GM18507 (cell line): ENCODE measurements at places on chromosomes 6 and 20.
A peak's percentile ranks its signal among the peaks of the same experiment; 100 is the strongest.

DNA sequence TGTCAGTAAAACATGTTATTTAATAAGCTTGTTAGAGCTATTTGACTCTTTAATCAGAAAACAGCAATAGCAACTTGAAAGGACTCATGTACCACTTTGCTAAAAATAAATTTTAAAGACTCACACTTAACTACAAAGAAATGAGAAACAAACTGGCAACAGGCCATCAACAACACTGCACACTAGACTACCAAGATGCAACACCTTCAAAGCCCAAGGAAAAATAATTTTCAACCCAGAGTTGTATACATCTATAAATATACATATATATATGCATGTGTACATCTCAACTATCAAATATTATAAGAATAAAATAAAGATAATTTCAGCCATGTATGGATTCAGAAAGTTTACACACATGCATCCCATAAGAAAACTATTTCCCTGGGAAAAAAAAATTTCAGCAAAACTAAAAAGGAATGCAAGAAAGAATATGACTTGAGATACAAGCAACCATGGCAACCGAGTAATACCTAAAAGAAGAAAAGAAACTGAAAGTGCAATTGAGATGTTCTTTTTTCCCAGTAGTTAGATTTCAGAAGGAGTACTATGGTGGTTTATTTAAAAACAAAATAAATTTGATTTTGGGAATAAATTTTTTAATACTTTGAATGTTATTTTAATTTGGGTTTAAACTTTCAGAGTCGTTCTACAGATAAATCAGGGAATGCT lies 303.8 kb downstream of the UBE3D start:
- DNase-seq = no peak

DNA sequence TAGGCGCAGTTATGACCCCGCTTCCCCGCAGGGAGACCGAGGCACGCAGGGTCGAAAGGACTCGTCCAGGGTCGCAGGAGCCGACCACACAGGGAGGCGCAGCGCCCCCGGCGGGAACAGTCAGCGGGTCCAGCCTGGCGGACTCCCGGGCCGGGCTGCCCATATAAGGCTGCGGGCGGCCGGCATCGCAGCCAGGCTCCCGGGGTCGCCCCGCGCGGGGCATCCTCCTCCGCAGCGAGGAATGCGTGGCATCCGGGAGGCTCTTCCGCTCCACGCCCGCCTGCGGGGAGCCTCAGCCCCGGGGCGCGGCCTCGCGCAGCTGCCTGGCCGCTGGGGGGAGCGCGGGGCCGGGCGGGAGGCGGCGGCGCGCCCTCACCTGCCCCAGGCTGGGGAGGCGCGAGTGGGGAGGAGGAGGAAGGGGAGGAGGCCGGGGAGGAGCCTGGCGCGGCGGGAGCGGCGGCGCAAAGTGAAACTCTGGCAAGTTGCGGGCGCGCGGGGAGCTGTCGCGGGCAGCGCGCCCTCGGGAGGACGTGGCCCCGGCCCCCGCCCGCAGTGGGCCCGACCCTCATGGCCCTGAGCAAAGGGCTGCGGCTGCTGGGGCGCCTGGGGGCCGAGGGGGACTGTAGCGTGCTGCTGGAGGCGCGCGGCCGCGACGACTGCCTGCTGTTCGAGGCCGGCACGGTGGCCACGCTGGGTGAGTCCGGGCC lies at the start of gene SYNJ2:
Gene SYNJ2, plus strand, starts transcription at position 469 of the 707 bp plus-strand sequence. Its CDS starts 99 bp downstream, at position 568.
- peak; percentile 55 for DNase-seq

GRCh38 chr6:149114167-149114566 lies 203.3 kb upstream of the TAB2 start:
- DNase-seq = no peak

- DNase-seq = no peak
These were observed 21.9 kb downstream of the PYGB start for GRCh38 chr20:25269833-25270170.

DNA sequence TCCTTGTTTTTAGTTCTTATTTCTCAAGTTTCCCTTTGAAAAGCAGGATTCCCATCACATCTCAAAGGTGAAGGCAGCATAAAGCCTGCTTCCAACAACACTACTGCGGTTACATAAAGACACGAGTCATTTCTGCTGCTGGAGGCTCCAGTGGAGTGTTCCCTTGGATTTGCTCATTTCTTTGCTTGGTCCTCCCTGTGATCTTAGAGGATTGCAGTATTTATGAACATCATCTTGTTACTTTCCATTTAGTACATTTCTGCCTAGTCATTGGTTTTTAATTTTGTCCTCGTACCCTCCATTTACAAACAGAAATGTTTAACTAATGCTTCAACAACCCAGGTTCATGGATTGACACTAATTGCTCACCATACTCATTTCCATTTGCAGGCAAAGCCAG lies 298.8 kb downstream of the ZNF217 start:
- DNase-seq = no peak

GRCh38 chr6:155050311-155050710 lies 55.2 kb downstream of the TIAM2 start:
- peak; percentile 20 for DNase-seq

DNA sequence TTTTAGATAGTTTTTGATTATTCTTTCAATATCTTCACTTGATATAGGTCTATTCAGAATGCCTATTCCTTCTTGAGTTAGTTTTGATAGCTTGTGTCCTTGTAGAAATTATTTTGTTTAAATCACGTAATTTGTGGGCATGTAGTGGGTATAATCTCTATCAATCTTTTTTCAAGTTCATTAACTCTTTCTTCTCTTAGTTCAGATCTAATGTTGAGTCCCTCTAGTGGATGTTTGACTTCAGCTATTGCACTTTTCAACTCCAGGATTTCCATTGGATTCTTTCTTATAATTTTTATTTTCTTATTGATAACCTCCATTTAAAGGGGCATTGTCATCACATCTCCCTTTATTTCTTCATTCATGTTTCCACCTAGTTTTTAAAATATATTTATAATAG lies 135.6 kb downstream of the COL12A1 start:
- no peak for DNase-seq

GRCh38 chr20:3121271-3121911 lies 36.9 kb upstream of the AVP start:
- no peak for DNase-seq

GRCh38 chr6:111462770-111463391 lies 20.1 kb downstream of the REV3L start:
- no peak for DNase-seq

DNA sequence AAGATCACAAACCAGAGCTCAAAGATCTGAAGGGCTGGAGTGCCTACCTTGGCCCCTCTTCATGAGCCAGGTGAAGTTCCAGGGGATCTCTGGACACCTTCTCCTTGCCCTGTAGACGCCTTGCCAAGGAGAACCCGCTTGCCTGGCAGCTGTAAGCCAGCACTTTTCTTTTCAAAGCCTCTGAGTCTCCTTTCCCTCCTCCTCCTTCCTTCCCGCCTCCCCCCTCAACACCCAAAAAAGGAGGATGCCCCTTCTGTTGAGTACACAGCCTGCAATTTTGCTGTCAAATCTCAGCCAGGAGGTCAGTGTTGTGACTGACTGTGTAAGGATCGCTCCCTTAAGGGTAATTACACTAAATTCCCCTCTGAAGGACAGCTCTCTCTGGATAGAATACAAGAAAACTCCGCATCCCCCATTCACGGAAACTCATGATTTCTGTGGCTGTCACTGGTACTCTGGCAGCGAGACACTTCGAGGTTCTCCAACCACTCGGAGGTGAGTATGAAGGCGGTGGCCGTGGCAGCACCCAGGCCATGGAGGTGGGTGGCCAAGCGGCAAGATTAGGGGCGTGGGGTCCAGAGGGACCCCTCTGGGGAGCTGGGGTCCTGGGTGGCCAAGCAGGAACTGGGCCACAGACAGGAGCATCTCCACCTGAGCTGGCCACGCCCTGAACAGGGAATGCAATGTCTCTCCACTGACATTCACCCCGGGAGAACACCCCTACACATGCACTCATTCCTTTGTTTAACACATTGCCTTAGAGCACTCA lies 23.2 kb upstream of the FOXP4 start:
- DNase-seq = no peak

- no peak for DNase-seq
These were observed 1.9 kb downstream of the KATNA1 start for GRCh38 chr6:149646599-149646998.

- DNase-seq = no peak
These were observed 25.9 kb upstream of the ATXN1 start for GRCh38 chr6:16787128-16787682.

GRCh38 chr20:63292292-63292701 lies 689 bp upstream of the COL20A1 start:
- no peak for DNase-seq

DNA sequence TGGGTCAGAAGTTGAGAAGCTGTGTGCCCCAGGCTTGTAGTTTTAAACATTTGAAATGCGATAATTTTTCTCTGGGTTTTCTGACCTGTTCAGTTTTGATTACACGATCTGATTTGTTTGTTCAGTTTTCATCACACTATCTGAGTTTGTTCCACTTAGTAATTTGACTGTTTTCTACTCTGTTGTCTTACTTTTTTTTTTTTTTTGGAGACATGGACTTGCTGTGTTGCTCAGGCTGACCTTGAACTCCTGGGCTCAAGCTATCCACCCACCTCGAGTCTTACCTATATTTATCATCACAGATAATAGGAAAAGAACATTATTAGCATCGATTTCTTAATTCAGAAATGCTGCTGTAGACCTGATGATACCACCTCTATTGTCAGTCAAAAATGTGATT lies 379.1 kb downstream of the UTRN start:
- DNase-seq = no peak

DNA sequence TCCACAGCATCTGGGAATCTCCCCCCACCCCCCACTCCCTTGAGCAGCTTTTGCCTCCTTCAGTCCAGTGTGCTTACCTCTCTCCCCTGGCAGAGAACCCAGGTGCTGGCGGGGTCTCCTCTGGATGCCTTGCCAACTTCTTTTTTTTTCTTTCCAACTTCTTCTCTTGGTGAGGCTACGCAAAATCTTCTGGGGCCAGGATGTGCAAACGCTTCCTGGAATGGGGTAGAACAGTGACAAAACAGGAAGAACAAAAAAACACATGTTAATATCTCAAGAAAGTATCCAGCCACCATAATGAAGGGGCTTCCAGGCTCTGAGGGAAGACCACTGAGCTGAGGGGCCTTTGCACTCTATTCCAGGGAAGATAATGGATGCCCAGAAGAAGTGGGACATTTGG lies 53.9 kb upstream of the DDR1 start:
- DNase-seq = no peak

DNA sequence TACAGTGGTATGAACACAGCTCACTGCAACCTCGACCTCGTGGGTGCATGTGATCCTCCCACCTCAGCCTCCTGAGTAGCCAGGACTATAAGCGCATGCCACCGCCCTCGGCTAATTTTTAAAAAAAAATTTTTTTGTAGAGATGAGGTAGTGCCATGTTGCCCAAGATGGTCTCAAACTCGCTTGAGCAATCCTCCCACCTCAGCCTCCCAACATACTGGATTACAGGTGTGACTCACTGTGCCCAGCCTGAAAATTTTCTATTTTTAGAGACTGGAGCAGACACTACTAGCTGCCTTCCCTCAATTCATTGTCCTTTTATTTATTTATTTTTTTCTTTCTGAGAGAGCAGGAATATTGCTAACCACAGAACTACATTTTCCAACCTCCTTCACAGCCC lies 20.3 kb upstream of the GTF3C6 start:
- DNase-seq = no peak

- peak; percentile 12 for DNase-seq
These were observed 28.6 kb downstream of the RALY start for GRCh38 chr20:34022151-34022838.

DNA sequence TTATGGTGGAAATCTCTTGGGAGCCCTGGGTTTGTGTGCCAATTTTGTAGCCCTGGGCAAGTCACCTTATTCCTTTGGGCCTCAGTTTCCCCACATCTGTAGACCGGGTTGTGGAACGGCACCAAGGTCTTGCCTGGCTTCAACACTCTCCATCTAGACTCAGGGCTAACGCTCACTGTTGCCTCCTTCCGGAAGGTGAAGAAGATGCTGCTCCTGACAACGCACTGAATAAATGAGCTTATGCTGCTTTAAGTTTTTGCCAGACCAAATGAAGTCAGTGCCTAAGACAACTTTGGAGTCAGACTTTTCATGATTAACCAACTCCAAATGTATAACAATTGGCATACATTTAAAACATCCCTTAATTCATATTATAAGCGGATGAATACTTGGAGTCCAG lies 53.1 kb downstream of the PSMG4 start:
- DNase-seq = no peak
